ENCODE measurements at places on chromosomes 2 and 18.

DNA sequence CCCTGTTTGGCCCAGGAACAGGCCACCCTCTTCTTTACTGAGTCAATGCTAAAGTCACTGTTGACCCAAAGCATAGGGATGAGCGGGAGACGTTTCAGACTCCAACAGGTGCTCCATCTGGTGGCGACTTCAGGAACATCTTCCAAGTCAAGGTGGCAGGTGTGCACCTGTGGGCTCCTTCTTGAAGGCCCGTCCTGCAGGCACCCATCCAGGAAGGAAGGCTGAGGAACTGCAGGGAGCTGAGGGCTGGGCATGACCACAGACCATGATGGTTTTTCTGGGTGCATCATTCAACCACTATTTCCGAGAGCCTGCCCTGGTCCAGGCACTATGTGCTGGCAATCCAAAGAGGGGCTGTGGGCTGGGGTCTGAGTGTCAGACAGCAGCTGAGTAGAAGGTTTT is 142.8 kb downstream of the NDUFA10 start:
- DNase-seq: no peak

- DNase-seq: no peak
Observed at GRCh38 chr2:85188852-85189251, 55.7 kb downstream of the TCF7L1 start.

GRCh38 chr2:125867908-125868307 is 788.0 kb upstream of the GYPC start:
- no peak for DNase-seq

- no peak for DNase-seq
Observed at GRCh38 chr18:64019922-64020756, 50.3 kb downstream of the SERPINB8 start.

DNA sequence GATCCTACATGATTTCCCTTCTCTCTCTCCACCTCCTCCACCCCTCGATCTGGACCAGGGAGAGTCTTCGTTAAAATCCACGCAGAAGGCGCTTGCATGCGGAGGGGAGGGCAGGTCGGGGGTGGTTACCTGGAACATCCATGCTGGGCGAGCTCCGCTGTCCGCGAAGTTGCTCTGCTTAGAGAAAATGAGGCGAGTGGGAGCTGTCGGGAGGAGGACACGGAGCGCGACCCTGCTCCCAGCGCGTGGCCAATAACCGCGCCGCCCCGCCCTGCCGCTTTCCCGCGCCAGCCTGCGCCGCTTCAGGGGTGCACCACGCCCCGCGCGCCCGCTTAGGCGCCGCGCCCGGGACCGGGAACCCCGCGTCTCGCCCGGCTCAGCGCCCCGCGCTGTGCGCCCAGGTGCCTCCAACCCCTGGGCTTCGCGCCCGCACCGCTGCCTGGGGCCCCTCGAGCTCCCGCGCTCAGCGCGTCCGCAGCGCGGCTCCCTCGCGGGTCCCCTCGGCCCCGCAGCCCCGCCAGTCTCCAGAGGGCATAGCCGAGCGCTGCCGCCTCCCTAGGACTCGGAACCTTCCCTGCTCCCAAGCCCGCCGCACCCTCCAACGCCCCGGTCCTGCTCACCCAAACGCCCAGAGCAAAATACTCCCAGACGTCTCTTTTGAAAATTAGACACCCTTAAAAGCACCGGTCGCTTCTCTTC is 636 bp downstream of the CBLN2 start:
- DNase-seq: no peak

- DNase-seq: peak; percentile 76
Observed at GRCh38 chr18:45373286-45373880, 241.9 kb upstream of the SLC14A2 start.

GRCh38 chr18:57004366-57005121 is 142.3 kb upstream of the BOD1L2 start:
- peak; percentile 70 for DNase-seq

GRCh38 chr18:26722565-26722931 is 143.0 kb downstream of the AQP4 start:
- DNase-seq: no peak

- no peak for DNase-seq
Observed at GRCh38 chr18:22303927-22304326, 113.8 kb downstream of the CTAGE1 start.

GRCh38 chr18:36811955-36812354 is 16.8 kb downstream of the TPGS2 start:
- DNase-seq: no peak

DNA sequence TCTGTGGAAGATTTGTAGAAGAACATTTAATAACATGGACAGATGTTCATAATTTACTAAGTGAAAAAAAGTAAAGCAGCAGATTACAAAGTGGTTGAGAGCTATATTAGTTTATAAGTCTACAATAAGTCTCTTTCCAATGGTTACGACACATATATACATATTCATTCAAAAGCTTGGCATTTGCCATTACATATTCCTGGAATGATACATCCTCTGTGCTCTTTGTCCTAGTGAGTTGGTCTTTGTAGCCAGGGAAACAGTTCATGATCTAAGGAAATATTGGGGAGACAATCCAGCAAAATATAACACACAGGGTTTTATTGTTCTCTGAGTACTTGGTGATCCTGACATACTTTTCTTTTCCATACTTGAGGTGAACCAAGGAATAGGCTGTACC is 32.5 kb upstream of the SOS1 start:
- DNase-seq: no peak

GRCh38 chr18:42508683-42509296 is 553.8 kb downstream of the PIK3C3 start:
- DNase-seq: no peak

DNA sequence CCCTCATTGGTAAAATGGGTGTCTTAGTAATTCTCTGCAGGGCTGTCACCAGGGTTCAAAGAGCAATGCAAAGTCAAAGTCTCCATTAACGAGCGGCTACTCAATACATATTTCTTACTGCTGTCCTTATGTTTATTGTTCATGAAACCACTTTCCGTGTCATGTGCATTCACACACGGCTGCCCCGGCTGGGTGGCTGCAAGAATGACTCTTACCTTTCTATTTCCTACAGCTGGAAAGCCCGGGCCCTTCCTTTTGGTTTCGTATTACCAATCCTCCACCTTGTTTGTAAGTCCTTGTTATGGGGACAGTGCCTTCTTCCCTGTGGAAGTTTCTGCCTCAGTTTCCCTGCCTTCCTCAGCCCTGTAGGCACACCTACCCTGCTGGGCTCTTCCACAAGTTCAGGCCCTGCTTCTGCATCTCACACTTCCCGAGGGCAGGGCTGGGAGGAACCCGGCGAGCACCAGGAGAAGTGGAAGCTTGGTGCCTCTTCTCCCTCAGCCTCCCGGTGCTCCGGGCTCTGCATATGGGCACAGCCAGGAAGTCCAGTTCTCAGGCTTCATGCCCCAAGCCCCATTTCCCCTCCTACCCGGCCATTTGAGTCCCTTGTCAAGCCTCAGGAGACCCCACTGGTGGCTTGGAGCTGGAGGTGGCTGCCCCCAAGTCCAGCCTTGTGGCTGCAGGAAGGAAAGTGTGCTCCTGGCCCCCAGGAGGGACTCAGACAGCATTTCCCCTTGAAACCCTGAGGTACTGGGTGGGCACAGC is 18.7 kb upstream of the ACKR3 start:
- no peak for DNase-seq

- DNase-seq: peak; percentile 59
Observed at GRCh38 chr18:76405681-76406356, 89.2 kb downstream of the ZNF516 start.

GRCh38 chr18:39318008-39318407 is 1752.4 kb upstream of the CELF4 start:
- no peak for DNase-seq

- no peak for DNase-seq
Observed at GRCh38 chr2:140650825-140651224, 1480.0 kb downstream of the LRP1B start.
